ENCODE measurements at places on chromosomes 1 and 21.

DNA sequence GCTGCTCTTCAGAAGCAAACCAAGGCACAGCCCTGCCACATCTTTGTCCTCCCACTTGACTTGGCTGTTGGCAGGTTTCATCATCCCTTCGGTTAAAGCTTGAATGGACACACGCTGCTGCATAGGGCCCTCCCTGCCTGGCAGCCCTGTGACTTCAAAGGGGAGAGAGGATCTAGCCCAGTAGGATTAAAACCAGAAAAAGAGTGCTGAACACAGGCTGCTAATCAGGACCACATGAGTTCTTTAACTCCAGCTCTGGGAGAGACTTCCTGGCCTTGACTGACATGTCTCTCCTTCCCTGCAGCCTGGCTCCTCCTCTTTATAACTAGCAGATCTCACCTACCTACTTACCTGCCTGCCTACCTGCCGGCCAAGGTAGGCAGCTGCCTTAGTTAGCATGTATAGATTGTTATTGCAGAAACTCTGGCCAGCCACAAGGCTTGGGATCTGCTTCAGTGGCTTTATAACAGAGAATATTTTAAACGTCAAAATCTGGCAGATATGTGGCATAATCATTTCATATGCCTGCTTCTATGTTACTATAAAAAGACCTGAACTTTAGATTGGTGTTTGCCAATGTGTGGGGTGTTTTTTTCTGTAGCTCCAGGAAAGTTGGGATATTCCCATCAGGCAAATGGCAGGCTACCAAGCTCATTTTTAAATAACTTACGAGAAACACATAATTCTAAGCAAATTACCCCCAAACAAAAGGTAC is 49.4 kb downstream of the ERG start:
- no peak for DNase-seq

GRCh38 chr1:21439721-21440629 is at the start of gene NBPF3:
NBPF3 (plus strand) TSS chr1:21440137; CDS start chr1:21445087, 4,950 bp downstream.
- peak; percentile 23 for DNase-seq

DNA sequence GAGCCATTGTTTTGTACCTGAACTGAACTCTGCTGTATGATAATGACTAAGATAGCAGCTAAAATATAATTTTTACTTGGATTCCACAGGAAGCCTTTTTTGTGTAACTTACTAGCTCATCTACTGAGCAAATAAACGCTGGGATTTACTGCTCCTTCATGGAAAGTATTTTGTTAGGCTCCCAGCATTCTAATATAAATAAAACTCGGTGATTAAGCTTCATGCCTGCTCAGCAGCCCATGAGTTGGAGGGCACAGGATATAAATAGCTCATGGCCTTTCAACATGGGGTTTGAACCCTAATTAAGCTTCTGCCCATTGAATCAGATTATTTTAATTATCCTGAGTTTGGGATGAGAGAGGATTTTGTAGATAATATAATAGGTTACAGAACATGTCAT is 180.0 kb downstream of the PCP4 start:
- DNase-seq = no peak

DNA sequence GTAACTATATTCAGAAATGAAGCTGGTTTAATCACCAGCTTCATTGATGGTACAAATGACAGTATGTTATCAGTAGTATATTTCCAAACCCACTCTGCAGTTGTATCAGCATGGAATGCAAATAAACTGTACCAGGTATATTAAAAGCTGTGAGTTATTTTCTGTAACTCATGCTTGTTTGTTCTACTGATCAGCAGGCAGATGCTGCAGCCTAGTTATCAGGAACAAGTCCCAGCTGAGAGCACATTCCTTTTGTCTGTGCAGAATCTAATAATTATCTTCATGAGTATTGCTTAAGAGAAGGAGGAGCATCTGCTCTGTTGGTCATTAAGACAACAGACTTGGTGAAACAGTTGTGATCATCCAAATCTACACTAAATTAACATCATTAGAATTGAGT is 1331.1 kb downstream of the MRPL39 start:
- no peak for DNase-seq

DNA sequence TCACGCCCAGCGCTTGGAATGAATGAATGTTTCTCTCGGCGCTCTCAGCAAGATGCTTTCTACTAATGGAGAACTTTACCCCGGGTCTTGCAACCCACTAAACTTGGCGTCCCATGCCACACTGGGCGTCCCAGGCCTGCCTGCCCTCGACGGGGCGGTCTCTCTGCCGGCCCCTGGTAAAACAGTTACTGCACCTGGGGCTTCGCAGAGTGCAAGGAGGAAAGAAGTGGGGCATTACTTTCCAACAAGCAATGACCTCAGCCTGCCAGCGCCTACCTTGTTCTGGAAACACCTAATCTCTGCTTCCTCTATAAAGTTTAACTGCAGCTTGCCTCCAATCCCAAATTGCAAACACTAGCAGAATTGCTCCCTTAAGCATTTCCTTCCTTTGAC is 27.8 kb upstream of the NFIA start:
- no peak for DNase-seq
